Heart right ventricle (tissue), 16 donors: ENCODE measurements at places on chromosomes 12 and 14.

GRCh38 chr14:97603201-97603600 lies 806.0 kb downstream of the VRK1 start:
- no peak for DNase-seq

- DNase-seq, result no peak
Observed at GRCh38 chr12:103578926-103579325, 8.1 kb upstream of the STAB2 start.

DNA sequence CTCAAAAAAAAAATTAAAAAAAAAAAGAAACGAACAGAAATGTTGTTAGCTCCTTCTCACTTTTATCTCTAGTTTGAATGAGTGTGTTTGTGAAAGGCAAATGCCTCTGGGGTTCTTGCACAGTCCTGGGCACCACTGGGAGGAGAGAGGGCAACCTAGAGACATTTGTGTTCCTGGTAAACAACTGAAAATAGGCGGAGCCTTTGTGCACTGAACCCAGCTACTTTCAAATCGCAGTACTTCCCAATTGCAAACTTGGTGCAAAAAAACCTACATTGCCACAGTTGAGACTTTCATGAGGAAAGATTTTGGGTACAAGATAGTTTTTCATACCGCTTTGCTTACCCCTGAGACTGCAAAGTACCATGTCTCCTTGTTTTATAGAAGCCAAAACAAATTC lies 430.0 kb downstream of the ZFP36L1 start:
- DNase-seq, result no peak

DNA sequence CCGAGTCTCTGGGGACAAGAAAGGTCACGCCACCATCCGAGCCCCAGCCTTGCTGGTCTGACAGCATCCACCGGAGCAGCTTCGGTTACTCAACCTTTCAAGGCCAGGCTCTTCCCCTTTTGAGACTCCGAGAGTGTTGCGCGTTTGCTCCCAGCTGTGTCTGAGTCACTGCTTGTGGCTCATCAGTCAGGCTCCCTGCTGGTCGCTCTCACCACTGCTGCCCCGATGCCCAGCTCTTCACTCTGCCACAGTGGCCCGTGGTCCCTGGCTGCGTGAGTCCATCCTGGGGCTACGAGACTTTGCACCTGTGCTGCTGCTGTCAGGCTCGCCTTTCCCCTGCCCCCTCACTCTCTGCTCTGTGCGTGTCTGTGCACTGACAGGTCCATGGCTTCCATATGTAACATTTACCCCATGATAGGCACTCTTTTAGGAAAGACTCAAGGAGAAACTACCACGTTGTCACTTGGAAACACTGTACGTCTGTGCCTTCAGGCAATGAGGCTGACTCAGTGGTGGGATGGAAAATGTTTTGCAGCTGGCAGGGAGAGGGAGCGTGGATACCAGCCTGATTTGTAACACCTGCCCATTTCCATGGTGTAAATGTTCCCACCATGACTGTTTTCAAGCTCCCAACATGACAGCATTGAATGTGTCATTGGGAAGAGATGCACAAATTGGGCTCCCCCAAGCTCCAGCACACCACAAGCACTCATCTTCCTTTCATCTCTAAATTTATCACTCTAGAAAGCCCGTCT lies 350.7 kb downstream of the TMEM132D start:
- no peak for DNase-seq

GRCh38 chr12:123717350-123717749 lies 5.2 kb downstream of the ATP6V0A2 start:
- DNase-seq, result no peak

- no peak for DNase-seq
Observed at GRCh38 chr12:3043406-3043805, 33.8 kb upstream of the TSPAN9 start.
